ENCODE measurements at places on chromosomes 3 and 15.

DNA sequence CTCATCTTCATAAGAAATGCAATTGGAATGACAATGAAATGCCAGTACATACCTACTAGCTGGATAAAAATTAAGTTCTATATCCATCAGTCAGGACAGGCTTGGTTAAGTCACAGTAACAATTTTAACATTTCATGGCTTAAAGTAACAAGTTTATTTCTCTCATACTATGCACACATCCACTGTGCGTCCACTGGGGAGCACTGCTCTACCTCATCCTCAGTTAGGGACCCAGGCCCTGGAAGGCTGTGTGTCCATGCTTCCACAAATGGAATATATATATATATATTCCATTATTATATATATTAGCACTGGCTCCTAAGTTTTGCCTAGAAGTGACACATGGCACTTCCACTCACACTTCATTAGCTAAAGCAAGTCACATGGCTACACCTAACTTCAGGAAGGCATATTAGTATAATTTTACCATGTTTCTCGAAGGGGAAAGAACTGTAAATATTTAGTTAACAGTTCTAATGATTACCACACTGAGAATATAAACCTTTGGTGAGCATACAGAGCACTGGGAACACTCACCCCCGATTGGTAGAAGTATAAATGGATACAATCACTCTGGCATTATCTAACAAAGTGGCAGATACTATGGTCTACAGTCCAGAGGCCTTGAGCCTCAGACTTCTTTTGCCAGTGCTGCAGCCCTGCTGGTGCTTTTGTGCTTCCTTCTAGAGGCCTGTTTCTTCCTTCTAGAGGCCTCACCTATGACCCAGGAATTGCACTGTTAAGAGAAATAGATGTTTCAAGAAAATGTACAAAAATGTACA, 28.6 kb downstream of the AP3S2 start:
- DNase-seq, result no peak

DNA sequence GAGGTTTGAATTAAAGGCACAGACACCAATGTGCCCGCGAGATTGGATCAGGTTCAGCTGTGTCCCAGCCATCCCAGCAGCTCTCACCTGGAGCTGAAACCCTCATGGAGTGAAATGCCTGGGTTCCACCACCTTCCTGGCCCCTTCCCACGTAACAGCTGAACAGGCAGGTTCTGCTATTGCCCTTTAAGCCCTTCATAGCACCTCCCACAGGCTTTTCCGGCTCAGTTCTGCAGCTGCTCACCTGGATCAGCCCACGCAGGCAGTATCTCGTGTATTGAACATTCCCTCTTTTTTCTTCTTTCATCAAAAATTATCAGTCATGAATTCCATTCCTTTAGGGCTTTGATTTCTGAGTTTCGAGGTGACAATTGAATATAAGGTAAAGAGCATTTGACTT, 129.8 kb downstream of the SLC9A9 start:
- no peak for DNase-seq

- no peak for DNase-seq
These were observed 8.1 kb upstream of the TCAIM start for GRCh38 chr3:44330444-44330843.

DNA sequence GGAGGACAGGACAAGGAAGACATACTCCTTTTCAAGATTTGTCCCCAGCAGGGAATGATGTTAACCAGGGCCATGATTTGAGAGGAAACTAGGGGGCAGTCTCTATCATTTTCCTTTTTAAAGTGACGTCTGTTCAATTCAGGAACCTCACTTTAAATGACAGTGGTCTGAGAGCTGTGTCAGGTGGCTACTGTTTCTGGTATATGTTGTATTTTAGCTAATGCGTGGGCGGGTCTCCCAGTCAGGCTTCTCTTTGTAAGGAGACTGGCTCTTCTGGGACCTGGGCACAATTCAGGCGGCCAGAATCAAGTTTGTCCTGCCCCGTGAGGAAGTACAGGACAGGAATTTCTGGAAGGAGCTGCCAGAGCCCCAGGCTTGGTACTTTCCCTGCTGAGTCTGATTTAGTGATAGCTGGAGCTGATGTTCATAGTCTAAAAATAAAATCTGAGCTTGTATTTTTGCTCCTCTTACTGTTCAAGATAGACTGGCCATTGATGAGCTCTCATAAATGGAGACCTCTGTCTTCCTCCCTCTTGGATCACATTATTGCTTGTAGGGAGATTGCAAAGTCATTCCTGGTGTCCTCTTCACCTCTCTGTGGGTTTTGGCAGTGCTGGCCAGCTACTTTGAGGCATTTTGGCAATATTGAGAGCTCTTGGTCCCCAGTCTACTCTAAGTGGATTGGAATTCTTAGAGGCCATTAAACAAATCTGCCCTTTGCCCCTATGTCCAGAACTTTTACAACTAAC, 25.6 kb downstream of the SQOR start:
- DNase-seq, result peak; percentile 73

DNA sequence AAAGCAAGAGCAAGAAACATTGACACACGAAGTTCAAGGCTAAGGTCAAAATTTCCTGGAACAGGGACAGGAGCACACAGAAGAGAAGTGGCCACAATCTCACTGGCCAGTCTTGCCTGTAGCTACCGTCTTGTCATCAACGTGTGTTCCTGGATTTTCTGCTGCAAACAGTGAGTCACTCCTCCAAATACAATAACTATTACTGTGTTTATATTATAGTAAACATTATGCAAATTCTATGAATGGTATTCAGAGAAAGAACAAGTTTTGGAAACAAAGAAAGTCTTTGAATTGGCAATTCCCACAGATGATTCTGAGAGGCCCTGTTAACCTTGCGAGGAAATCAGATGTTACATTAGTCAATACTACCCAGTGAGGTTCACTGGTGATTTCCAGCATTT, 220.5 kb downstream of the FAM43A start:
- DNase-seq, result peak; percentile 95

DNA sequence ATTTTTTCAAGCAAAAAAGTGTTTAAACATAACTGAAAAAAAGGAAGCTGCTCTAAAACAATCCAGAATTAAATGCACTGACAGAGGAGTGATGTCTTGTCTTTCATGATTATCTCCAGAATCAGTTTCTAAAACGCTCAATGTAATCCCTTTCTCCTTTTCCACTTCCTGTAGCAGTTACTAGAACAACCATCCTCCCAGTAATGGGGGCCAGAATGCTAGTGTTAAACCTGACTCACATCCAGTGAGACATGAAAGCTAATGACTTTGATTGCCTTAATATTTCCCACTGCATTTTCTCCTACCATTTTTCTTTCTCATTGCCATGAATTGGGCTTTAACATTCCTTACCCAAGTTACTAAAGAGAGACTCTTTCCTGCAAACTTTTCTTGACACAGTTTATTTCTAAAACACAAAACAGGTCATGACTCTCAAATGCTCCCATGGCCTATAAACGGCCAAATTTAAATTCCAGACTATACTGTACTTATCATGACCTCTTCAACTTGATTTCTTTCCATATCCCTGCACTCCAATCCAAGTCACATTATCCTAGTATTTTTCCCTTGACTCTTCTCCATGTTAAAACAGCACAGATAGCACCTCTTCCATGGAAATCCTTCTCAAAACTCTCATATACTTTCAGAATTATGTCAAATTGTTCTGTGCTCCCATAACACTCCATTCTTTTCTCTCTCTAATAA, 341.4 kb downstream of the NAALADL2 start:
- DNase-seq, result no peak

DNA sequence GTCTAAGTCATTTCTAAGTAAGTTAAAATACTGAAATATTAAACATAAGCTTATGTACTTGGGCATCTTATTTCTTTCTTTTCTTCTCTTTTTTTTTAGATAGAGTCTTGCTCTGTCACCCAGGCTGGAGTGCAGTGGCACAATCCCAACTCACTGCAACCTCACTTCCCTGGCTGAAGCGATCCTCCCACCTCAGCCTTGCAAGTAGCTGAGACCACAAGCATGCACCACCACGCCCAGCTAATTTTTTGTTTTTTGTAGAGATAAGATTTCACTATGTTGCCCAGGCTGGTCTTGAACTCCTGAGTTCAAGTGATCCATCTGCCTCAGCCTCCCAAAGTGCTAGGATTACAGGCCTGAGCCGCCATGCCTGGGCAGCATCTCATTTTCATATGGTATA, 16.0 kb upstream of the ZNF710 start:
- no peak for DNase-seq

DNA sequence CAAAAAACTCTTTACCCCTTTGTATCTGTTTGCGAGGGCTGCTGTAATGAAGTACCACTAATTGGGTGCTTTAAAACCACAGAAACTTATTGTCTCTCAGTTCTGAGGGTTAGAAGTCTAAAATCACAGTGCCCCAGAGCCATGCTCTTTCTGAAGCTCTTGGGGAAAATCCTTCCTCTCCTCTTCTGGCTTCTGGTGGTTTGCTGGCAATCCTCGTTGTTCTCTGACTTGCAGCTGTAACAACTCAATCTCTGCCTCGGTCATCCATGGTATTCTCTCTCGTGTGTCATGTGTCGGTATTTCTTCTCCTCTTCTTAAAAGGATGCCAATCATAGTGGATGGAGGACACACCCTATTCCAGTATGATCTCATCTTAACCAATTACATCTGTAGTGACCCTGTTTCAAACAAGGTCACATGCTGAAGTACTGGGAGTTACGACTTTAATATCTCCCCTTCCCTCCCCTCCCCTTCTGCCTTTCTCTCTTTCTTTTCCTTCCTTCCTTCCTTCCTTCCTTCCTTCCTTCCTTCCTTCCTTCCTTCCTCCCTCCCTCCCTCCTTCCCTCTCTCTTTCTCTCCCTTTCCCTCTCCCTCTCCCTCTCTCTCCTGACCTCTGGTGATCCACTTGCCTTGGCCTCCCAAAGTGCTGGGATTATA, 6.5 kb upstream of the ARL8B start:
- DNase-seq, result no peak

DNA sequence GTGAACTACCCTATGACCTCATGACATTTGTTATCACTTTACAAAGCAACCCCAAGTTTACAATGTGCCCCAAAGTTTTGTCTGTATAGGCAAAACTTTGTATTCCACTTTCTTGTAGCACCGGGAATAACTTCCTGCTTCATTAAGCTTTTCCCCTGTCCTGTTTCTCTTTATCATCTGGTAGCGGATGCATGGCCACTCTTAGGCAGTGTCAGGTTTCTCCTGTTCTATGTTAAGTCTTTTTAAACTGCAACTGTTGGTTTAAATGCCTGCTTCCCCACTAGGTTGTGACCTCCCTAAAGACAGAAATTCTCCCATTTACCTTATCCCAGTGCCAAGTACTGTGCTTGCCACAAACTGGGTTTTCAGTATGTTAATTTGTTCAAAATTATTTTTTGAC, 433.6 kb upstream of the DPH6 start:
- DNase-seq, result no peak

DNA sequence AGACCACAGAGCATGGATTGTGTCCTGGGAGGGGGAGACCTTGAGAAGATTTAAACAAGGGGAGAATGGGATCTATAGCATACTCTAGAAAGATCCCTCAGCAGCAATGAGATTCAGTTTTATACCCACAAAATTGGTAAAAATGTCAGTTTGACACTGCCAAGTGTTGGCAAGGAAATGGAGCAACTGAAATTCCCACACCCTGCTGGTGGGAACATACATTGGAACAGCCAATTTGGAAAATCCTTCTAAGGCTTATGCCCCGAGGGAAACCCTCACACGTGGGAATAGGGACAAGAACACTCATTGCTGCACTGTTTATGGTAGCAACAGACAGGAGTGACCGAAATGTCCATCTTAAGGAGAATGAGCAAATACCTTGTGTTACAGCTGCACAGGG, 5.0 kb upstream of the DNAJB8 start:
- DNase-seq, result no peak

- DNase-seq, result no peak
These were observed 262.2 kb downstream of the MEX3B start for GRCh38 chr15:81783586-81783985.

GRCh38 chr3:141391298-141391990, 23.1 kb downstream of the ZBTB38 start:
- no peak for DNase-seq

- no peak for DNase-seq
These were observed 18.4 kb upstream of the TOPAZ1 start for GRCh38 chr3:44223299-44223698.

DNA sequence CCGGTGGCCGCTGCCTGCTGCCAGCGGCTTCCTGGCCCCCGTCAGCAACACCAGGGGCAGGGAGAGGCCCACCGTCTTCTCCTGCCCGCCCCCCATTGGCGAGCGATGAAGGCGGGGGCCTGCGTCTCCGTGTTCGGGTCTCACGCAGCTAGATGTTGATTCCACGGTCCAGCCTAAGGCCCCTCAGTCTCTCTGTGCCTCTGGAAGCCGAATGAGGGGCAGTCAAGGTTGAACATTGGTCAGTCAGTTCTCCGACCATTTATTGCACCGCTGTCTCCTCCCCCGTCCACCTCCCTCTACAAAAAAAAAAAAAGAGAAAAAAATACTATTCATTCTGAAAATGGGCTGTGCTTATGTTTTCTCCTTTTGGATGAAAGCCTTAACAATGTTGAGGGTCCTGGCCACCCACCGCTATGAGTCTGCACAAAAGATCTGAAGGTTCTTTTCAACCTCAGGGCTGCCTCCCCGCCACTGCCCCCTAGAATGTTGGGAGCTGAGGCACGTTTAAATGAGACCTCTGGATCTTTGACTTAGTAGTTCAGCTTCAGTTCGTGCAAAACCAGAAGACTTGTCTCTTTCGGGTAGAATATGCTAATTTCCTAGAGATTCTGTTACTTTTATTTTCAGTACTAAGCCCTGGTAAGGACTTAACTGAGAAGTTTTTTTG, 736 bp downstream of the IREB2 start:
- peak; percentile 45 for DNase-seq

DNA sequence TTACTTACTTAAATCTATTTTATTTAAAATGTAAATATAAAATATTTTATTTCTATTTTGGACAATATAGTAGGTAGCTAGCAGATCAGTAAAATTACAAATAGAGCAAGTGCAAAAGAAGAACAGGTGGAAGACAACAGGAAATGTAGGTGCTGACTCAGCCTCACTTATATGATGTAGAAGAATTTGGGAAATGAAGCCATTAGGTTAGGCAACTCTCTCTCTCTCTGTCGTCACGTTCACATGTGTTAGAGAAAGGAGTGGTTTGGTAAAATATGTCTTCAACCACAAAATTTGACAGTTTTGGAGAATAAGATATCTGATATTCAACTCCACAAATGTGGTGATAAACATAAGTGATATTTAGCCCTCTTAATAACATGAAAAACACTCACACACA, 532.5 kb upstream of the KCNMB2 start:
- DNase-seq, result no peak

GRCh38 chr3:134363381-134363755, 10.9 kb downstream of the AMOTL2 start:
- DNase-seq, result no peak

DNA sequence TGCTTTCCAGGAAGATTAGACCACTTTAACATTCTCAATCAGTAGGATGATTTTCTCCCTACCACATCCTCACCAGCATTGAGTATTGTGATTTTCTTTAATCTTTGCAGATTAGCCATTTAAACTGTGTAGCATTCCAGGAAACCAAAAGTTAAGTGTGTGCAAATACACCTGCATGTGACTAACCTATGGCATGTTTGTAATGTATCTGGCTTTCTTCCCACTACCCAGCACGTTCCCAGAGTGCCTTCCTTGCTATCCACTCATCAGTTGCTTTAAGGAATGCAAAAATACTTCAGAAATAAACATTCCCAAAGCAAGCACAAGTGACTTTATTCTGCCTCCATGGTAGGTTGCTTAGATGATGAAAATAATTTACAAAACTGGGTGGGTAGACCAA, 74.2 kb downstream of the ATG7 start:
- DNase-seq, result no peak

GRCh38 chr3:117735481-117736101, 1026.0 kb downstream of the TUSC7 start:
- no peak for DNase-seq
